ENCODE measurements at places on chromosomes 12 and 14. TPM values are rescaled to one million over a fixed set of nuclear protein-coding genes. Genes with fewer than 3 reads are reported as not detected.

Gene C3AR1
- polyA plus RNA-seq = 2.4 TPM

- DNase-seq = peak; percentile 91
Measured at GRCh38 chr12:6765634-6766581, at the start of gene PTMS. TSS of gene PTMS (plus strand) at chr12:6766363. CDS start at chr12:6766706, 343 bp downstream.

DNA sequence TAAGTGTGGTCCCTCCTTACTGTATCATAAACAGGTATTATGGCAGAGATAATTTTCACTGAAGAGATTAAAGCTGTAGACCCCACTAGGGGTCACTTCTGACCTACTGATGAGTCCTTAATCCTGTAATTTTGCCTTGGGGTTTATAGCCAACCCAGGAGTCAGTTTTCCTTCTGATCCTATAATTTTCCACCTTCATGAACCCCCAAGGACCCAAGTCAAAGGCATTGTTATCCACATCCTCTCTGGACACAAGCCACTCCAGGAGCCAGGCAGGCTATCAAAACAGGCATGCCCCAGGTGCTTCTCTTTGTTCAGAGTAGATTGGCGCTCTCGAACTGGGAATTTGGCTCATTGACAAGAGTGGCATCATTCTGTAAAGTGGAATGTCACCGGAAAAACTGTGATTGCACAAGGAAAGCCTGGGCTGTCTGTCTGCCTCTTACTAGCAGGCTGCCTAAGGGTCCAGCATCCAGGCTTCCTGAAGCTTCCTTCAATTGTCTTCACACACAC lies 1523.2 kb upstream of the FLRT2 start:
- DNase-seq = peak; percentile 15

Gene R3HDM2
- 58.3 TPM for polyA plus RNA-seq

- no peak for DNase-seq
Measured at GRCh38 chr12:32248441-32249140, 141.9 kb downstream of the BICD1 start.

Gene GPR84
- polyA plus RNA-seq = 0.16 TPM

GRCh38 chr14:101853455-101854018 lies 92.0 kb downstream of the PPP2R5C start:
- DNase-seq = no peak

Measured in renal pelvis (tissue), 12 donors.